ENCODE measurements at places on chromosomes 6 and 20. TPM values are rescaled to one million over a fixed set of nuclear protein-coding genes. Genes with fewer than 3 reads are reported as not detected.

The UBD gene
- polyA plus RNA-seq: 0.08 TPM

The LY6G6C gene
- not detected for polyA plus RNA-seq

The SERAC1 gene
- polyA plus RNA-seq: 2.2 TPM

The ELOVL2 gene
- 0.23 TPM for polyA plus RNA-seq

The ABHD16A gene
- 120 TPM for polyA plus RNA-seq

The SNRPB2 gene
- 107 TPM for polyA plus RNA-seq

The PAQR8 gene
- polyA plus RNA-seq: 3.8 TPM

The TNFRSF21 gene
- 2.0 TPM for polyA plus RNA-seq

The TFAP2A gene
- 0.15 TPM for polyA plus RNA-seq

The LPA gene
- not detected for polyA plus RNA-seq

The CCR6 gene
- not detected for polyA plus RNA-seq

The CRYBG1 gene
- 0.11 TPM for polyA plus RNA-seq

The BPIFA2 gene
- polyA plus RNA-seq: not detected

The TRIM40 gene
- polyA plus RNA-seq: 0.08 TPM

The TMEM170B gene
- polyA plus RNA-seq: 0.03 TPM

The GPR63 gene
- 3.7 TPM for polyA plus RNA-seq

The PRSS35 gene
- polyA plus RNA-seq: not detected

The RING1 gene
- 59.1 TPM for polyA plus RNA-seq

The SALL4 gene
- polyA plus RNA-seq: 0.03 TPM

The SPAG4 gene
- 8.4 TPM for polyA plus RNA-seq

The HDGFL1 gene
- polyA plus RNA-seq: 0.43 TPM

The TCF15 gene
- polyA plus RNA-seq: 4.5 TPM

The HSPA12B gene
- polyA plus RNA-seq: not detected

The RPS21 gene
- 3,958 TPM for polyA plus RNA-seq

The CD93 gene
- 0.08 TPM for polyA plus RNA-seq

The GCNT2 gene
- polyA plus RNA-seq: 1.9 TPM

The TUBB2B gene
- 6.1 TPM for polyA plus RNA-seq

Data from K562 (cell line).